ENCODE measurements at places on chromosomes 11 and 22.

DNA sequence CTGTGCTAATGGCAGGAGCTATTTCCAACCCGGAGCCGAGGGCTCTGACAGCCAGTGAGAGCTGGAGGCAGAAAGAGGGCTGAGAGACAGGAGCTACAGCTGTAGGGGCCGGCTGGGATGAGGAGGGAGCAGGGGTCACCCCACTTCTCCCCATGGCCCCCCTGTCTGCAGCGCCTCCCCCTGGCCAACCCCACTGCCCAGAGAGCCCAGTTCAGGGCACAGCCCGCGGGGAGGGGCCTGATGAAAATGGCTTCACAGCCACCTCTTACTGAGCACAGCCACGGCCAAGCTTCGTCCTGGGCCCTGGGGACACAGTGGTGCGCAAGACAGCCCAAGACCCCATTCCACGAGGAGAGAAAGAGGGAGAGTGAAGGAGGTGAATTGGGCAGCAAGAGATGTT is 27.9 kb downstream of the RPL3 start:
- no peak for DNase-seq

DNA sequence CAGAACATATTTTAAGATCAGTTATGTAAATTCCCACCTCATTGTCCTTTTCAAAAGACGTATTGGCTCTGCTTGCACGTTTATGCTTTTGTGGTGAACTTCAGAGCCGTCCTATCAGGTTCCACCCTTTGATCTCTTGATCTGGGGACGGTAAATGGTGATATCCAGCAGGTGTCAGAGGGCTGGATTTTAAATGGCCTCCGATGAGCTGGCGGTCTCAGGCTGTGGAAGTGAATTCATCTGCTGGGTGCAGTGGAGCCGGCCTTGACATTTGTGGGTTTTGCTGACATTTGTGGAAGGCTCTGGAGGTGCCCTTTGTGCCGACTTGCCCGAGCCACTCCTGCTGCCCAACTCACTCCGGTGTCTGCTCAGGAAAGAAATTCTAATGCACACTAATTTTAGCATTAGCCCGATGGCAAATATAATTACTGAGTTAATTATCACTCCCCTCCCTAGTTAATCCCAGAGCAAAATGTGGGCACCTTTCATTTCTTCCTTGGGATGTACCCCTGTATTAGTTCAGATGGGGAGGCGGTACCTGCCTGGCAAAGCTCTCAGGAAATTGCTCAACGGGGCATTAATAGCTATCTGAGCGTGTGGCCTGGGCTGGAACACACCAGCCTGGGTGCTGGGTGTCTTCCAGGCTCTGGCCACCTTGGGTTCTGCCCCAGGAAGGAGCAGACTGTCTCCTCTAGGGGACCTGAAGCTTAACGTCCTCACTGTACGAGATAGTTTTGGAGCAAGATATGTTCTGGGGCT is 9.1 kb downstream of the LRP5 start:
- no peak for DNase-seq

- no peak for DNase-seq
These were observed 48.6 kb downstream of the MTNR1B start for GRCh38 chr11:93017821-93018690.

DNA sequence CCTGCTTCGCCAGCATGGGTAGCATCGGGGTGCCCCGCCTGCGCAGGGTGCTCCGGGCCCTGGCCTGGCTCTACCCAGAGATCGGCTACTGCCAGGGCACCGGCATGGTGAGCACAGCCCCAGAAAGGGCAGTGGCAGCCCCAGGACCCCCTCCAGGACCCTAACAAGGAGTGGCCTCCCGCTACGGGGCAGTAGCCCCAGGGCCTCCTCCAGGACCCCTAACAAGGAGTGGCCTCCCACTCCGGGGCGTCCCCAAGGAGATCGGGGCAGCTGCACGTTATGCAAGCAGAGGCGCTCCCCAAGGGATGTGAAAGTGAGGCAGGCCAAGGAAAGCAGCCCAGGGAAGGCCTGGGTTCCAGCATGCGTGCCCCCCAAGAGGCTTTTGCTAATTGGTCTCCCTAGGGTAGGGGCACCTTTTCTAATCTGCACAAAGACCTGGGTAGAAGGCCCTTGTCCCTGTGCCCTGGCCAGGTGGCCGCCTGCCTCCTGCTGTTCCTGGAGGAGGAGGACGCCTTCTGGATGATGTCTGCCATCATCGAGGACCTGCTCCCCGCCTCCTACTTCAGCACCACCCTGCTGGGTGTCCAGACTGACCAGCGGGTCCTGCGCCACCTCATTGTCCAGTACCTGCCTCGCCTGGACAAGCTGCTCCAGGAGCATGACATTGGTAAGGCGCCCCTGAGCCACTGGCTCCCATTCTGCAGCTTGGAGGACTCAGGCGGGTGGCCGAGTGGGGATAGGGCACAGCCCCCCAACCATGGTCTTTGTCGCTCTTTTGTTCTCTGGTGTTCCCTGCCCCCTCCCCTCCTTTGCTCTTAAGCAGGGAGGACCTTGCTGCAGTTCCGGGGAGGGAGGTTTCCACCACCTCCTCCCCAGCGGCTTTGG is 35.0 kb downstream of the SGSM3 start:
- no peak for DNase-seq

GRCh38 chr11:131591051-131591461 is 220.6 kb downstream of the NTM start:
- no peak for DNase-seq

DNA sequence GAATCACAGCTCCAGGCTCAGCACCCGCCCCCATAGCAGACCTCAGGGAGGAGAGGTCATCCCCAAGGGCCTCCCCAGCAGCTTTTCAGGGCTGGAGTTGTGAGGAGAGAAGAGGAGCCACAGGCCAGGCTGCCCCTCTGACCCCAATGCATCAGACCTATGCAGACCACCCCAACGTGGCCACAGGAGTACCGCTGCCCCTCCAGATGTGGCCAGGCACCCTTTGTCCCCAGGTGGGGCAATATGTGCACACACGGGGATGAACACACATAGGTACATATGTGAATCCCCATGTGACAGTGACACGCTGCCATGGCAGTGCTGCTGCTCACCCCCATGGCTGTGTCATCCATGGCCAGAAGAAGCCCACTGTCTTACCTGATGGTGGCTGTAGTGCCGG is 10.9 kb downstream of the USH1C start:
- DNase-seq, result no peak

DNA sequence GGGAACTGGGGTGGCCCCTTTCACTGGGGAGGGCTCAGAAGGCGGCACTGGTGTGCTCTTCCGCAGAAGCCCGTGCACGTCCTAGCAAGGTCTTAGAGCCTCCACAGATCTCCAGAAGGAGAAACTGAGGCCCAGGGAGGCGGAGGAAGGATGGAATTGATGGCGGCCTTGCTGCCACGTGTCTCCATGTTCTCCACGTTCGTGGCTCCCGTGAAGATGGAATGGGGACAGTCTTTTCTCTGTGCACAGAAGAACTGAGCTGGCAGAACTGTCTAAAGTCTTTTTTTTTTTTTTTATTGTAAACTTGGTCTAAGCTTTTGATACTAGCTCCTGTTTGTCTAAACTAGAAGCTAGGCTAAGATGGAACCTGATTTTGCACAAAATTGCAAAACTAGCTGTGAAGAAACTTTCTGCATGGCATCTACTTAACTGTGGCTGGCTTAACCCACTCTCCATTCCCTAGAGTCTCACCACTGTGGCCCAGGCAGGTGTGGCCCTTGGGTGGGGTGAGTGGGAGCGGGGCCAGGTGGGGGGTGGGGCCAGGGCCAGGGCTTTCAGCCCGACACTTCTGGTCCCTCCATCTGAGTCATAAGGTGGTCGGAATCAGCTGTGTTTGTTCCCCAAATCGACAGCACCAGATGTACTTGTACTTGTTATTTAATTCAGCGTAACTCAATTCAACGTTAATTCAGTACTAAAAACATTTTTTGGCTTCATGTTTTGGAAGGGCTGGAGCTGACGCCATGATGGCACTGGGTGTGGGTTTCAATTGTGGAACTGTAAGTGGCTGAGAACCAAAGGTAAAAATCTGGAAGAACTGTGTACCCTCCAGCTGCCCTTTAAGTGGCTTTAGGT is 120.7 kb downstream of the MPPED1 start:
- DNase-seq, result no peak

DNA sequence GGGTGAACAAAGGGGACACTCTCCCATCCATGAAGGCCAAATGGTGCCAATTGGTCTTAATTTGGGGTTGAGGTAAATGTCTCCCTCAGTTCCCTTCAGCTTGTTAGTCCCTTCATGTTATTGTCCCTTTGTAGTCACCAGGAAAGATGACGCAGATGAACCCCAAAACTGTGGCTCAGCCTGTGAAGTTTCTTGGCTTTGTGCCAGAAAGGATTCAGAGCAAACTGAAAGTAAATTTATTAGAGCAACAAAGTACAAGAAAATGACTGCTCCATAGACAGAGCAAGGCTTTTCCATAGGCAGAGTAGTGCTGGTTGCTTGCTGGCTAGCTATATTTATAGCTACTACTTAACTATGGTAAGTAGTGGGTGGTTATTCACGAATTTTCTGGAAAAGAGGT is 16.7 kb downstream of the OR4C3 start:
- DNase-seq, result no peak

GRCh38 chr22:34159491-34159890 is 239.2 kb upstream of the LARGE1 start:
- DNase-seq, result no peak

GRCh38 chr11:92978271-92979111 is 9.0 kb downstream of the MTNR1B start:
- peak; percentile 85 for DNase-seq

DNA sequence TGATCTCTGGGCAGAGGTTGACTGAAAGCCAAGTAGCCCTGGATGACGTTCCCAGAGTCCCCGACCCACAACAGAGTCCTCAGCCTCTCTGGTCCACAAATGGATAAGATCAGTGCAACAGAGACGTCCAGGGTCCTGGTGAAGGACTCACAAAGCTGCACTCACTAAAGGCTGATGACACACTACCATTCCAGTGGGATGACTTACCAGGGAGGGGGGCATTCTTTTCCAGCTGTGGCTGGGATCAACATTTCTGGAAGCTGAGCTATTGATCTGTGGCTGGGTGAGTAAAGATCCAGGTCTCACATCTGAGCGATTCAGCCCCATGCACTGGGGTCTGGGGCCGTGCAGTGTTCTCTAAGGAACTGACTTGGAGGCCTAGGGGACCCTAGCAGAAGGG is 296.2 kb downstream of the NTM start:
- DNase-seq, result no peak

DNA sequence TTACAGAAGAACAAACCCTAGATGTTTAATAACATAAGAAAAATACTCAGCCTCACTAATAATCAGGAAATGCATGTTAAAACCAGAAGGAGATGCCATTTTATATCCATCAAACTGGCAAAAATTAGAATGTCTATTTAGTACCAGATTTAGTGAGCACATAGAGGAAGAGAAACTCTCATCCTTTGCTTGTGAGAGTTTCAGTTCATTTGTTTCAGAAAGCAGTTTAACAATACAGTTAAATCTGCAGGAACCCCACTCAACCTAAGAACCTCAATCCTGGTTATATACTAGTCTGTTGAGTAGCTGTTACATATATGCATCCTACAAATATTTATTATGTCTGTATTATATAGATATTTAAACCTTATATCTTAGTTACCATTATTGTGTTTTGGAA is 172.6 kb downstream of the WNT11 start:
- no peak for DNase-seq

DNA sequence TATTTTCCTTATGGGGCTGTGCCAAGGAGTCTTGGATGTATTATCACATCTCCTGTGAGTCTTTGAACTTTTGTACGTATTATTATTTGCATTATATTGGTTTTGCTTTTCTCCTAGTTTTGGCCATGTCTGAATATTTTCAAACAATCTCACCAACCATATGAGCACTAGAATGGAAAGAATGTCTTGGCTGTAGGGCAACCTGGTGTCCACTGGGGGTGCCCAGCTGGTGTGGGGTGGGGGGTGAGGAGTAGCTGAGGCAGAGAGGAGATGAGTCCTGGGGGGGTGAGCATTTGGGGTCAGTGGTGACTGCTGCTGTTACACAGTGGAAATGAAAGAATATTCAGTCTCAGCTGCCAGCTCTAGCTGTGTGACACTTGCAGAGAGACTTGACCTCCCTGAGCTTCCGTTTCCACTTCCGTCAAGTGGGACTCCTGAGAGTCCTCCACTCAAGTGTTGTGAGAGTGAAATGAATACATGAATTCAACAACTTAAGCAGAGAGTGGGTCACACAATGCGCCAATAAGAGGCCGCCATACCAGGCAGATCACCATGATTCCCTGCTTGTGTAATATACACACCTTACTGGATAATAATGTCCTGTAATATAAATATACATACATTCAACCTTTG is 12.7 kb upstream of the PVALB start:
- DNase-seq, result no peak

GRCh38 chr11:1041471-1041870 is 5.0 kb upstream of the MUC6 start:
- no peak for DNase-seq

DNA sequence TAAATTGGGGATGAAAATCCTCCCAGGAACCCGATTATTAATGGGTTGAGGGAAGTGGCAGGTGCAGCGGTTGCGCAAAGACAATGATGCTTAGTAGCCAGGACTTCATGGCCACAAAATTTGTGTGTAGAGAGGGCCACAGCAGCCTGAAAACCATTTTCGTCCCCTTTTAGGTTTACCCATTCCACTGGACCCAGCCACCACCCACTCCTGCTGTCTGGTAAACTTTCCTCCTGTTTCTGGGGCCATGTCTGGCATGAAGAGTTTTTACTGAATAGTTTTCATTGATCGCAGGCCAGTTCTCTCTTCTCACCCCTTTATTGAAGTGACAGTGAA is 69.5 kb upstream of the SYT13 start:
- DNase-seq, result no peak

DNA sequence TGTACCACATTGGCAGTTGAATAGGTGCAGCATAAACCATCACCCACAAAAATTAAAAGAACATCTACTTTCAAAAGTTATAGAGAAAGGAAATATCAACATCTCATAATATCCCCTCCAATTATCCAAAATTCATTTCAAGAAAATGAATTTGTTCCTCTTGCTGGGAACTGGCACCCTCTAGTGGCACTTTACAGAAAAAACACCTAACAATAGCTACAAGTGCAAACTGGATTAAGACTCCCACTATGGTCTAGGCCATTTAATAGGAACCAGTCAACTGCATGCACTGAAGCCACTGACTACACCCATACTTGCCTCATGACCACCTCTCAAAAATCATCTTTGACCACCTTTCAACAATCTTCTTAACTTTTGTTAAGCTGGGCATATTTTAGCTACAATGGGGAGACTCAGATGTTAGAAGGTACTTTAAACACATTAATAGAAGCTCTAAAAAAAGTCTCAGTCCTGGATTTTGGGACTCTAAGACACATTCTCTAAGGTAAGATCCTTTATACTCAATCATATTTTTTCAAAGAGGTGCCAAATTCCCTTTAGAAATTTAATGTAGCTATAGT is 17.3 kb downstream of the TRAF6 start:
- DNase-seq, result peak; percentile 41

Measured in NCI-H1436 (cell line).